ENCODE measurements at places on chromosomes 7 and 10.
A peak's percentile ranks its signal among the peaks of the same experiment; 100 is the strongest.

DNA sequence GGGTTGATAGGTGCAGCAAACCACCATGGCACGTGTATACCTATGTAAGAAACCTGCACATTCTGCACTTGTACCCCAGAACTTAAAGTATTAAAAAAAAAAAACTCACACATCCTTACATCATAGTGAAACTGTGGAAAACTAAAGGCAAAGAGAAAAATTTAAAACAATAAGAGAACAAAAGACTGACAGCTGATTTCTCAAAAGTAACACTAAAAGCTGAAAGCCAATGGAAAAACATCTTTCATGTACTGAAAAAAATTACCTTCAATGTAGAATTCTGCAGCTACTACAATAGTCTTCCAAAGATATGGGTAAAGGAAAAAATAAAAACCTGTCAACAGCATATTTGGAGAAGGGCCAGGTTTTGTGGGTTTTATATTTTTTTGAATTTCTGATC lies 729.1 kb upstream of the NRP1 start:
- DNase-seq, result no peak

DNA sequence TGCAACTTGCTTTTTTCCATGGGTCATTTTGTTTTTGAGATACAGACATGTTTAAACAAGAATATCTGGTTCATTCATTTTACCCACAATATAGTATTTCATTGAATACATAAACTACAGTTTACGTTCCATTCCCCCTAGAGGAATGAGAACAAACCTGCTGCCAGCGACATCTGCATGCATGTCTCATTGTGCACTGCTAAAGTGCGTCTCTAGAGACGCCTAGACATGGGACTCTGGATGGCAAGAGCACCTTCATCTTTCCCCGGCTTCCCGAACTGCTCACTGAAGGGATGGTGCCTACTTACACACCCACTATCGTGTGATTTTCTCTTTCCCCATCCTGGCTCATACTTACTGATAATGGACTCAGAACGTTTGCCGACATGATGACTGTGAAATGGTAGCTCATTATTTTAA lies 1.2 kb upstream of the ZNF777 start:
- DNase-seq, result no peak

- no peak for DNase-seq
Measured at GRCh38 chr10:122983898-122984297, 3.7 kb downstream of the PSTK start.

GRCh38 chr7:103857435-103857834 lies 132.0 kb downstream of the RELN start:
- no peak for DNase-seq

DNA sequence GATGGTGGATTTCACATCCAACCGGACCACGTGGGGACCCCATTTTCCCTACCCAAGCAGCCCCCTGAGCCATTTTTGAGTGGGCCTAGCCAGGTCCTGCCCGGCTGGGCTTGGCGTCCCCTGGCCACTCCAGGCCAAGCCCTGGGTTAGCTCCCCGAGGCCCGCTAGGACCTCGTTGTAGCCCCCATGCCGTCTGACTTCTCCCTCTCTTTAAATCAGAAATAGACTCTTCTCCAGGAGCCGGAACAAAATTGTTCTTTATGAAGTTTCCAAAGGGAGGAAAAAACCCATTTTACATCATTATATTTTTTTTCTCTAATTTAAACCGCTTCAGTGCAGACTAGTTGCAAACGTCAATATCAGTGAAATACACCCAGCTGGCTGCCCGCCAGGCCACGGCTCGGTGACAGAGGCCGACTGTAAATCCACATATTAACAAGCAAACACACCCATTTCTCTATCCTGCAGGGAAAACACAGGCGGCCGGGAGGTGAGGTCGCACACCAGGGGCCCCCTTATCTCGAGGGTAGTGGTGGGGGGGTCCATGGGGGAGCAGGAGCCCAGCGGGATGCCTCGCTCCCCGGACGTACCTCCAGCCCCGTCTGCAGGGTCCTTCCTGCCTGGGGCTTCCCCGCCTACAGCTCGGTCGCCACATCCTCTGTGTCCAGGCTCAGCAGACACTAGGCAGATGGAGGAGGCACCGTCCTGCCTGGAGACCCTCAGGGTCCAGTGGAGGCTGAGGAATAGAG lies 72.7 kb downstream of the ELFN1 start:
- peak; percentile 40 for DNase-seq

DNA sequence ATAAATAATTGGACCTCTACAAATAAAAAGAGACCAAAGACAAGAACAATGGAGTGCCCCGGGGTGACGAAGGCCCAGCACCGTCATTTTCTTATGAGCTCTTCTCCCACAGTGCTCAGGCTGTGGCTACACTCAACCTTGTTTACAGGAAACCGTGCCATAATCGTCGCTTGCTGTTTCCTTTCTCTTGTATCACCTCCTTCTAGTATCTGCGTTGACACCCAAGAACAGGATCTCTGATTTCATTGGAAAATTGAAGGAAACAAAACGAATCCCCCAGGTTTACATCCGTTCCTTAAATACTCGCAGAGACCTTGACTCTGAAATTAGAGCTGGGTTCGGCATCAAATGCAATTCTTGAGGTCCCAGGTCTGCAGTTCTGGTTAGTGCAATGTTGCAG lies 1.7 kb upstream of the IGFBP3 start:
- DNase-seq, result no peak

DNA sequence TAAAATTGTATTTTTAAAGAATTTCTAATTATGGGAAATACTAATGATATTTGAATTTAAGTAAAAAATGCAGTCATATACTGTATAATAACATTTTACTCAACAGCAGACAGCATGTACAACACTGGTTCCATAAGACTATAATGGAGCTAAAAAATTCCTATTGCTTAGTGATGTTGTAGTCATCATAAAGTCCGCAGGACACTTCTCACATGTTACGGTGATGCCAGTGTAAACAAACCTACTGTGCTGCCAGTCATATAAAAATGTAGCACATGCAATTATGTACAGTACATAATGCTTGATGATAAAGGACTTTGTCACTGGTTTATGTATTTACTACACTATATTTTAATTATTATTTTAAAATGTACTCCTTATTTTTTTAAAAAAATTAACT lies 629.3 kb downstream of the IPMK start:
- DNase-seq, result no peak

DNA sequence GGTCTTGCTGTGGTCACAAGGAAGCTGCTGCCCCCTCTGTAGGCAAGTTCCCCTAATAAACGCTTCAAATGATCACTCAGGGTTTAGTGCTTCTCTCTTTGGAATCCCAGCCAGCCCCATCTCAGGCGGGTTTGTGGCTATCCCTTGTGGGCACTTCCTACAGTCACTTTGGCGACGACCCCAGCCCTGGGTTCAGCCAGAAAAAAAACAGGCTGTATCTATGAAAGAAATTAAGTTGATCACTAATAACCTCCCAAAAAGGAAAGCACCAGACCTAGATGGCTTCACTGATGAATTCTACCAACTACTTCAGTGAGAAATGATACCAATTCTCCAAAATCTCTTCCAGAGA lies 208.2 kb downstream of the MAD1L1 start:
- DNase-seq, result no peak

DNA sequence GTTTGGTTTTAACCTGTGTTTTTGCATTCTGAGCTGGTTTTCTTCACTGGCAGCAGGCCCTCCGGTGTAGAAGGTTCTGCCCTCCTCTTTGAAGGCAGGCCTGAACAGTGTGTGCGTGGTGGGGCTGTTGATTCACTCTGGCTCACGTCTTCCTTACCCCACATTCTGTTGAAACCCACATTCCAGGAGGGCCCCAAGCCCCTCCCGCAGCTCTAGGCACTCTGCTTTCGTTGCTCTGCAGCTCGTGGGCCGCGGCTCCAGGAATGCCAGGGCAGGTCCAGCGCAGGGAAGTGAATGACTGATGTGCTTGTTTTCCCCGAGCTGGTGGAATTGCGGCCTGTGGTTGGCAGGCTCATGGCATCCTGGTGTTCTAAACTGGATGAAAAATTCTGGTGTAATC lies 49.0 kb downstream of the HTRA1 start:
- DNase-seq, result no peak

DNA sequence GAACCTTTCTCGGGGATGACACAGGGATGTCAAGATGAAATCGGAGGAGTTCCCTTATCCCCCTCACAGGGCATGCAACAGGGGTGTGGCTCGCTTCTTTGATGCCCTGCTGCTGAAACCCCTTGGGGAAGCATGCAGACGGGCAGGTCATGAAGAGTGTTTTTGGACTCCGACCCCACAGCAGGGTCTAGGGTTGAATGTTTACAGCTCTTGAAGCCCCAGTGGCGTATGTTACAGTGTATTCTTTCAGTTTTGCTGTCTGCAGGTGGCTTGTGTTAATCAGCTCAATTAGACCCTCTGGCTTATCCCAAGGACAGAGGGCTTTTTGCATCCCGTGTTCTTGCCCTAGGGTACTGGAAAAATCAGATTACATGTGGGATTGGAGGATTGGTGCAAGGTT lies 446.5 kb downstream of the LRMDA start:
- no peak for DNase-seq

DNA sequence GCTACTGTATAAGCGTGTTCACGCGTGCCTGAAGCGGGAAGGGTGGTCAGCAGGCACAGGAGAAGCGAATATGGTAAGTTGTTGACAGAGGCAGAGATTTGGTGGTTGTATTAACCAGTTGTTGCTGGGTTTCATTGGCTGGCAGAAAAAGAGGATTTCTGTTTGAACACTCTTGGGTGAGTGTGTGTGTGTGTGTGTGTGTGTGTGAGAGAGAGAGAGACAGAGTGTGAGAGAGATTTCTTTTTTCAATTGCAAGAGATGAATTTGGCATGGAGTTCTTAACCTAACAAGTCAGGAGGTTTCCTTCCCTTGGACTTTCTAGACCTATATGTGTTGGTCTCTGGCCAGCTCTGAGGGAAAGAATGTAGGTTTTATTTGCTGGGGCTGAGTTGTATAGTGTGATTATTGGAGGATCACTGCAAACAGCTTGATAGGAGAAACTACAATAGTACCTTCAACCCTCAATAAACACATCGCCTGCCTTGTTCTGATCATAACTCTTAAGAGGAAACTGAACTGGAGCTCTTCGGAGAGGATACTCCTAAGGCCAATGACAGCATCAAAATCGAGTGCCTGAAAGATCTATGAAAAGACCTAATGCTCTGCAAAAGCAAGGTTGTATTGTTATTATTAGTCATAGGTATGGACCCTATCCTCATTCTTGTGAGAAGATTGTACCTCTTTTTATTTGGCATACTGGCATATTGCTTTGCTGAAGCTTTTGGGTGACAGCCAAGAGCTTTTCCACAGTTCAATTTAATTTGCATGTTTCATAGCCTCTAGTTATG lies 1.2 kb downstream of the MCU start:
- no peak for DNase-seq

DNA sequence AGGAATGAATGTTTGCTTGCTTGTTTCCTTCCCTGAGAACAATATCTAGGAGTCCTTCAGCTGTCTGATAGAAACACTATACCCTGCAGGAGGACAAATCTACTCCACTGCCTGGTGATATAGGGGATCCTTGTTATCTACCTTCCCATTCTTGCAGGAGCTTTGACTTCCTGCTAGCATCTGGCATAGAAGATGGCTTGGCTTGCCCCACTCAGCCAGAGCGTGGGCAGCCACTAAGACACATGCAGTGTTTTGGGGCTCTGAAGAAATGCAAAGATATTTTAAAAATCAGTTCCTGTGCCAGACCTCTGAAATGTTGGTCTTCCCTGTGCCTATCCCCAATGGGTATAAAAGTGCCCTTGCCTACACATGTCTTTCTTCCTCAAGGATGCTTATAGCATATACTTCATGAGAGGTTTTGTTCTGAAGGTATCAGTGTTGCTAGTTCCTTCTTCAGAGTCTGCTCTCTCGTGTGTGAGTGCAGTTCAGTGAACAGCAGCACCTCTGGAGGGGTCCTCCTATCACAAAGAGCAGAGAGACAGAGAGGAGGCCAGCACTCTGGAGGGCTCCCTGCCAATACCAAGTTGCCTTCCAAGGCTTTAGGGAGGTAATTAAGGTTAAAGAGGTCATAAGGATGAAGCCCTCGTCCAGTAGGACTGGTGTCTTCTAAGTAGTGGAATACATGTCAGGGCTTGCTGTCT lies 149.1 kb upstream of the CALCR start:
- no peak for DNase-seq

DNA sequence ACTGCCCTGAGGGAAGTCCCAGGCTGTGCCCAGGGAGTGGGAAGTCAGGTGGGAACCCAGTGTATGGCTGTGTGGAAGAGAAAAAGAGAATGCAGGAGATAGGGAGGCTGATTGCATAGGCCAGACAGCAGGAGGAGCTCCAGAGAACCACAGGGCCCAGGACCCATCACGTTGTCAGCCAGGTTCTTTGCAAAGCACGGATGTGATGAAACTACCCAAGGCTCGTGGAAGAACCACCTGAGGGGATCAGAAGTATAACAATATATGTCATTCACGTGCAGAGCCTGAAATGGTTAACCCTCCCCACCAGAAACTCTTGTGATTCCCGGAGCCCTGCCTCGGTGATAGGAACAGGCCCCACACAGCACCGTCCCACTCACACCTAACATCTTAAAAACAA lies 83.6 kb downstream of the LARP4B start:
- DNase-seq, result no peak

- no peak for DNase-seq
Measured at GRCh38 chr10:6409971-6410643, 170.0 kb downstream of the PRKCQ start.

DNA sequence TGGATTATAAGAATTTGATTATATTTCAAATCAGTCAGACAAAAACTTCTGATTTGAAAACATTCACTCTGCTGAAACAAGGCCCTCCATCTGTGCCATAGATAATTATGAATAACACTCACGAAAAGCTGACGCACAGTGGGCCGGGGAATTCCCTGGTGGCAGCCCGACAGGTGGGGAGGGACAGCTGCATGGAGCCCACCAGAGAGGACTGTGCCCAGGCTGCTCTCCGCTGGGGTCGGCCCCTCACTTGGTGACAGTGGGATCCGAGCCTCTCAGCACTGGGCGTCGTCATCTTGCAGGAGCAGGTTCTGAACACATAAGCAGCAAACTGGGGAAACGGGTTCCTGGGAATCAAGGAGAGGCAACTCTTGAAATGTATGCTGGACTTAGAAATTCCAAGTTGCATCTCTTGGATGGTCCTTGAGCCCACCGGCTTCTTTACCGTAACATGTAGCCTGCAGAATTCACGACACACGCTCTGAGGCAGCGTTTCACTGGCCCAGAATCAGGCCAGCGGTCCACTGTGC lies 41.4 kb downstream of the AFAP1L2 start:
- DNase-seq, result no peak

DNA sequence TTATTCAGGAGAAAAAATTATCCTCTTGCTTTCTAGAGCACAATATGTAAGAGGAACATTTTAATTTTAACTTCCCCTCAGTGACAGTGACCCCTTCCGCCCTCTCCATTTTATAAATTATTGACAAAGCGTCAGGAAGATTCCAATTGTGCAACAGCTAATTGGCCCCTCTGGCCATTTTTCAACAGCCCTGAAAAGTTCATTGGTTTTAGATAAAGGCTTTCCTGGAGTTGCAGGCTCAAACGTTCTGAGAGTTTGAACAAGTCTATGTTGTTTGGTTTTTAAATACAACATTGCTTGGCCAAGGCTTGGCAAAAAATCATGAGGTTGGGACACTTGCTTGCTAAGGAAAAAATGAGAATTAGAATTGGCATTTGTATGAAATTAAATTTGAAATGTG lies 422.2 kb upstream of the ANKRD30A start:
- DNase-seq, result no peak

GRCh38 chr7:66297579-66297978 lies 92.4 kb downstream of the TPST1 start:
- DNase-seq, result no peak

GRCh38 chr7:45660201-45660900 lies 86.2 kb downstream of the ADCY1 start:
- DNase-seq, result no peak
